Stimulated activated naive CD8-positive, alpha-beta T cell treated with anti-CD3 and anti-CD28 coated beads, Interleukin-15, amount 100 ng/mL, for 72 hours (primary cell): ENCODE measurements at places on chromosomes 3 and 15.

- no peak for DNase-seq
These were observed 109.0 kb downstream of the SEC22A start for GRCh38 chr3:123310741-123311140.

DNA sequence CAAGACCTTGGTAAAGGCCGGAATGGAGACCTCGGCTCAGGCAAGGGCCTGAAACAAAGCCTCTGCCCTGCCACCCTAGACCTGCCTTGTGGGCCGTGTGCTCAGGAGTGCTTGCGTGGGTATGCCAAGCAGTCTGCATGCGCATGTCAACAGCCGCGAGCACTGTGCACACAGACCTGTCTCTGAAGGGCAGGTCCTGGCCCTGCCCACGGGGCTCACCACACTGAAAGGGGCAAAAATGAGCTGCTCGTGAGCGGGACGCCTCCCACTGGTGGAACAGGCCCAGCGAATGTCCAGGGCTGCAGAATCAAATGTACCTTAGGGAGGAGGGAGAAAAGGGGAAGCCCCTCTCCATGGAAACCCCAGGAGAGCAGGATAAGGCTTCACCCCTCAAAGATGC lies 44.3 kb upstream of the FGD5 start:
- no peak for DNase-seq

DNA sequence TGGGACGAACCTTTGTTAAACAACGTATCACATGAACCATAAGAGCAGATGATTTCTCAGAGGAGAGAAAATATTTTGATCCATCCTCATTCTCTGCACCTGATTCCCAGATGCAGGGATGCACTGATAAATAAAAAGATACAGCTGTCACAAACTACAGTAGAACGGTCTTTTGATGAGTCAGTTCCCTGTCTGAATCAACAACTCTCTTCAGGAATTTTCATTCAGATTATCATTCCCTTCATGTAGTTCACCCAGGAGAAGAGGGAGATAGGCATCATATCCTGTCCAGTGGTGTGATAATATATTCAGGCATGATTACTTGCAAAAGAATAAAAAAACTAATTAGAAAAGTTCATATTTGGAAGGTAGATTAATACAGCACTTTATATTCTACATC lies 521.5 kb downstream of the PYDC2 start:
- DNase-seq: no peak

GRCh38 chr3:171237009-171237385 lies 210.5 kb upstream of the SLC2A2 start:
- DNase-seq: no peak

DNA sequence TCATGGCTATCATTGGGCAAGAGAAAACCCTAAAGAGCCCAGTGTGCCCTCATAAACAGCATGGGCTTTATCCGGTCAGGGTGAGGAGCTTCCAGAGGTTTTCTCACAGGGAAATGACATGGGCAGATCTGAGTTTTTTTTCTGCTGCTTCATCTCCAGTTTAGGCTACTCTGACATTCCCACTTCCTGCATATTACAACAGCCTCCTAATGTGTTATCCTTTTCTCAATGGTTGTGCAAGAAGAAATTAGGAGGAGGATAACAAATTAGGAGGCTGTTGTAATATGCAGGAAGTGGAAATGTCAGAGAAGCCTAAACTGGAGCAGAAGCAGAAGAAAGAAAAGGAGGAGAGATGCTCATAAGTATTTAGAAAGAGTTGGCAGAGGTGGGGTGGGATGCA lies 175.6 kb downstream of the MTHFS start:
- DNase-seq: no peak

GRCh38 chr3:169966428-169966950 lies at the start of gene SEC62:
SEC62 (plus strand) TSS chr3:169966807; CDS start chr3:169966823, 16 bp downstream.
- peak; percentile 94 for DNase-seq

GRCh38 chr15:81863162-81863561 lies 182.7 kb downstream of the MEX3B start:
- DNase-seq: no peak

- DNase-seq: no peak
These were observed 13.1 kb downstream of the HDAC11 start for GRCh38 chr3:13492976-13493866.

- DNase-seq: no peak
These were observed 64.8 kb upstream of the CSTA start for GRCh38 chr3:122260206-122260605.

DNA sequence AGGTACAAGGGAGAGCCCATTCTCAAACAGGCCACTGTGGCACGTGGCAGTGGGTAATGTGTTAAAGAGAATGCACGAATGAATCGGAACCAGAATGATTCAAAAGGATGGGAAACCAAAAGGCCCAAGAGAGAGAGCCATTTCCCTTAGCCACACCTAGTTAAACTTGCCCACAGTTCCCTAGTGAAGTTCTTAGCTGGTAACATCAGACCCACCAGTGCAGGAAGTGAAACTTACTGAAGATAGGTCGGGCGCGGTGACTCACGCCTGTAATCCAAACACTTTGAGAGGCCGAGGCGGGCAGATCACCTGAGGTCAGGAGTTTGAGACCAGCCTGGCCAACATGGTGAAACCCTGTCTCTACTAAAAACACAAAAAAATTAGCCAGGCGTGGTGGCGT lies 97.1 kb downstream of the MEX3B start:
- DNase-seq: no peak

DNA sequence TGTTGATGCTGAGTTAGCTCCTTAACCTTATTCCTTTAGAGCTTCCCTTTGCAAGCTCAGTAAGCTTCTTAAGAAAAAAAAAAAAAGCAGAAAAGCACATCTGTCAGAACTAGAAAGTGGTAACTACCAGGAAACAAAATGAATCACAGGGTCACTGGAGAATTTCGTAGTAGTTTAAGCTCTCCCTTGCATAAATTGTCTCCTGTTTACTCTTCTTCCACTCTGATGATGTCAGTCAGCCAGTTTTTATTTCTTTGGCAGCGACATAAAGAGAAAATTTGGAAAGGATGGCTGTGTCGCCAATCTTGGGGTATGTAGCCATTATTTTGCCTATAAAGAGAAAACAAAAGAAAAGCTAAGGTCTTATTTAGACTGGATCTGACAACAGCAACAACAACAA lies 3.2 kb upstream of the GABRR3 start:
- no peak for DNase-seq
